ENCODE measurements at places on chromosomes 1 and 21.

GRCh38 chr1:30083800-30084464 lies 639.5 kb downstream of the MATN1 start:
- no peak for DNase-seq

DNA sequence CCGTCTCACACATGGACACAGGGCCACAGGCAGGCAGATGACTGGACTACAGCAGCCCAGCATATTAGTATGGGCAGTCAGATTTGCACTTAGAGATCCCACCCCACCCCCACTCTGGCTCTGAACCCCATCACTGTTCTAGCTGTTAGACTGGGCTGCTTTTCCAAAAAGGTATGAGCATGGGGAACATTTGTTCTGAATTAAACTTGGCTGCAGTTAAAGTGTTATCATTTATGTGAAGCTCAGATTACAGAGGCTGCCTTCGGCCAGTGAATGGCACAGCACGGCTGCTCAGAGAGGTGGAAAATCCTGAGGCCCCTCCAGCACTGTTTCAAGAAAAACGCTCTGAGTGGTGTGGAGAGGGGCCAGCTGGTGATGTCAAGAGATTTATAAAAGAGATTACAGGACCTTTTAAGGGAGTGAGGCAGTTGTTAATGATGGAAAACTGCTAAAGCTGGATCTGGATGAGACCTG lies 6.9 kb upstream of the NOS1AP start:
- no peak for DNase-seq

GRCh38 chr1:114540821-114541220 lies 29.8 kb upstream of the TRIM33 start:
- DNase-seq, result no peak

DNA sequence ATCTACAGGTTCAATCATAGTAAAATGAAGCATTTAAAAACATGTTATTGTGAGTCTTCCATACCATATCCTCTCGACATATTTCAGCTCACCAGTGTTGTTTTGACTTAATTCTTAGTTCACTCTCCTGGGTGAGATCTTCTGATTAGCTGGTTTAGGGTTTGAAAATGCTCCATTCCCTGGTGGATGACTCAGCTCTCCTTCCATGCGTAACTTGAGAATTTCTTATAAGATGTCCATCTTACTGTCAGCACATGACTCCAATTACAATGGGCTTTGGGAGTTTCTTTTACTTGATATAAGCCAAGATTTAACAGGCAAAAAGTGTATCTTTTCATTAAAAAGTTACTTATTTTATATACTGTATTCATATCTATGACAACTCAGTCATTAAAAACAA lies 476.5 kb downstream of the BRINP3 start:
- no peak for DNase-seq

DNA sequence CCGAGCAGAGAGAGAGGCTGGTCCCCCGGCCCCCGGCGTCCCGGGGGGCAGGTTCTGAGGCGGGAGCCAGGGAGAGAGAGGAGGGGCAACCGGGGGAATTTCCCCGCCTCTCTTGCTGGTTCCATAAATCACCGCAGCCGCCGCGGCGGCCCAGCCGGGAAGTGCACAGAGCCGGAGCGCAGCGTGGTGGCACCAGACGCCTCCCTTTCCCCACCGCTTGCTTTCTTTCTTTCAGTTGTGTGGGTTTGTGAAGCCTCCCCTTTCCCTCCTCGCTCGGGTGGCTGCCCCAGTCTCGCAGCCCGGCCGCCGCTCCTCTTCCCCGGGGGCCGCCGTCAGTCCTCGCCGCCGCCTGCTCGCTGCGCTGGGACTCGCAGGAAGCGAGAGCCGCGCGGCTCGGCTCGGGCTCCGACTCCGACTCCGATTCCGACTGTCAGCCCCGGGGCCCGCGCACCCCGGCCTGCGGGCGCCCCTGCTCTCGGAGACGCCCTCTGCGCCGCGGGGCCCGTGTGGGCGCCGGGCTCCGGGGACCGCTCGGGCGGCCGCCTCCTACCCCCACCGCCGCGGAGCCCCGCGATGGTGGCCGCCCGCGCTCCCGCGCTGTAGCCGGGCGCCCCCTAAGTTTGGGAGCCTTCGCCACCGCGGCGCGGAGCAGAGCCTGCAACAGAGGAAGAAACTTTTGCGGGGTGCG lies at the start of gene CACHD1:
Gene CACHD1 (plus strand): TSS at position 153 of the 688 bp plus-strand sequence. CDS start 616 bp downstream, outside the sequence.
- DNase-seq, result no peak

DNA sequence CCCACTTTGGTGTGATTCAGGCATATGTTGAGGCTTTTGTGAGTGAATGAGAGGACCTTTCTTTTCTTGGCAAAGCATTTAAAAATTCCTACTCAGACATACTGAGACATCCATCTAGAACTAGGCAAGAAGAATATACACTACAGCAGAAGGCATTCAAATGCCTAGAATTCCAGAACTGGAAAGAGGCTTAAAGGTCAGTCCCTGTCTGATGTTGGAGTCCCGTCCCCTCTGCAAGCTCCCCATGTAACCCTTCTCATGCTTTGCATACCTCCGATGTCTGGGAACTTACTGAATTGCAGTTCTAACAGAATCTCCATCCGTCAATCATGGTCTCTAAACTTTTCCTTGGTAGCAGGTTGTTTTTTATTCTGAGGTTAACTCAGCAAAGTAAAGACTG lies 152.9 kb downstream of the ATP6V1G3 start:
- no peak for DNase-seq

- no peak for DNase-seq
Measured at GRCh38 chr1:46166521-46167462, 8.1 kb upstream of the TSPAN1 start.
